ENCODE measurements at places on chromosomes 13 and 19. TPM values are rescaled to one million over a fixed set of nuclear protein-coding genes. Genes with fewer than 3 reads are reported as not detected.

- DNase-seq = no peak
Measured at GRCh38 chr13:20337884-20338551, 105.9 kb upstream of the GJB6 start.

The MYO1F gene
- 19.1 TPM for total RNA-seq

- no peak for DNase-seq
Measured at GRCh38 chr19:48997972-48998371, 4.3 kb downstream of the RUVBL2 start.

The PSG6 gene
- not detected for total RNA-seq

The OR10H4 gene
- total RNA-seq = not detected

The CGB1 gene
- not detected for total RNA-seq

- peak; percentile 42 for DNase-seq
Measured at GRCh38 chr19:38557205-38557799, 60.5 kb downstream of the MAP4K1 start.

The PNMA8A gene
- 7.8 TPM for total RNA-seq

- peak; percentile 100 for DNase-seq
Measured at GRCh38 chr19:6424195-6424938, at the start of gene KHSRP. Gene KHSRP (minus strand): TSS chr19:6424811. CDS start chr19:6424701, 110 bp downstream.

- no peak for DNase-seq
Measured at GRCh38 chr19:57506163-57506562, 6.4 kb downstream of the ZNF773 start.

GRCh38 chr13:19910336-19911072, 47.1 kb upstream of the ZMYM5 start:
- DNase-seq = no peak

Data from posterior vena cava (tissue), 2 donors.